ENCODE measurements at places on chromosomes 7 and 10.

DNA sequence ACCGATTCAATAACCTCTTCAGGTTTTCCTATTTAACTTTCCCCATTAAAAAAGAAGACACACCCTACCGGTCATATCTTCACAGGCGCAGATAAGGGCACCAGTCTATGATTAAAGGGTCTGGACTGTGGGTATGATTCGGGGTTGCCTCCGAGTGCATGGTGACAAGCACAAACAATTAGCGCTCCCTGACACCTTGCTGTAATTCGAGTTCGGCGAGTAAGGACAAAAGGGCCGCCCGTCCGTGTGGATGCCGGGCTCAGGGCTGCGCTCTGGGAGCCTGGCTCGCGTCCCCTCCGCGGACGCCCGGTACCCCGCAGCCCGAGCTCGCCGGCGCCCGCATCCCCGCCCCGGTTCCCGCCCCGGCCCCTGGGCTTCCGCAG lies 111.9 kb upstream of the RHEB start:
- no peak for DNase-seq

DNA sequence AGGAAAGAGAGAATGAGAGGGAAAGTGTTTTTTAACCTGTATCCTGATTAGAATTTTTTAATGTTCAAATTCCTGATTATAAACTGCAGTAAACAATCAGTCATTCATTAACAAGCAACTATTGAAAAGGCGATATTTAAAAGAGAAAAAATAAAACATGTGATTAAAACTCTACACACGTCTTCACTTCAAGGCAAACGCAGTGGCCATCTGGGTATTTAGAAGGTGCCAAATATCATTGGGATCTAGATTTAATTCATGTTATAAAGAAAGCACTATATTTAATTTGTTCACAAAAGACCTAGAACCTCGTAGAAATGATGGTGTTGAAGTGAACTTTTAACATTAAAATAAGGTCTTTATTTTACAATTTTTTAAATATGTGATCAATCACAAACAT lies 189.4 kb upstream of the KLF14 start:
- no peak for DNase-seq

DNA sequence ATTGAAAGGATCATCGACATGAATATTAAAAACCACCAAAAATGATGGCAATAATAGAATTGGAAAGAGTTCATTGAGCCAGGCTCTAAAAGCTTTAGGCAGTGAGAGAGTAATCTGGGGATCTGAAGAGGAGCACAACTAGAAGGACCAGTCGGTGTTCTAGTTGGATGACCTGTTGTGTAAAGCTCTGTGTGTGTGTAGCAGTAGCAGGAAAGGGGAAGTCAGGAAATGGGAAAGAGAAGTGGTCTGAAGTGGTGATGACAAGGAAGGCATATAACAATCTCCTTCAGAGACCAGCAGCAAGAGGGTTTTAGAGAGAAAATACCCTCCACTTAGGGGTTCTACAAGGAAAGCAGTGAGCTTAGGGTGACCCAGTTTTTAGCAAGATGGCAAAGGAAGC lies 539.2 kb downstream of the HTR7 start:
- no peak for DNase-seq

- no peak for DNase-seq
Observed at GRCh38 chr10:77682393-77683087, 44.9 kb upstream of the KCNMA1 start.

DNA sequence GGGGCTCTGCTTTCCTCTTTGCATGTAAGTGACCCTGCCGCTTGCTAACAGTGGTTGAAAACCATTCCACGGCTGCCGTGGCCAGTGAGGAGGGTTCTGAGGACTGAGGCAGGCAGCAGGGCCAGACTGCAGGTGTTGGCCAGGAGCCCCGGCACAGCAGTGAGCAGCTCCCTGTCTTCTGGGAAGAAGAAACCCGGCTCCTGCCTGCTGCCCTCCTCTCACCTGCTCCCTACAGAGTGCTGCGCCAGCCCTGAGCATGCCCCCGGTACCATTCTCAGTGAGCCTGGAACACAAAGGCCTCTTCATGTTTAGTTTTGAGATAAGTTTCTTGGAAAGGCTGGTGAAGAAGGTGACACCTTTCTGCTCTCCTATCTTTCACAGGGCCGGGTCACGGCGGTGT lies 199.9 kb downstream of the TAX1BP1 start:
- DNase-seq, result no peak
